ENCODE measurements at places on chromosomes 2 and 18. TPM values are rescaled to one million over a fixed set of nuclear protein-coding genes. Genes with fewer than 3 reads are reported as not detected.

GRCh38 chr18:47174545-47175116, 1.5 kb downstream of the IER3IP1 start:
- H3K4me3 ChIP-seq: no peak overlapping the region
- DNase-seq: no peak
- no peak overlapping the region for H3K27ac ChIP-seq

DNA sequence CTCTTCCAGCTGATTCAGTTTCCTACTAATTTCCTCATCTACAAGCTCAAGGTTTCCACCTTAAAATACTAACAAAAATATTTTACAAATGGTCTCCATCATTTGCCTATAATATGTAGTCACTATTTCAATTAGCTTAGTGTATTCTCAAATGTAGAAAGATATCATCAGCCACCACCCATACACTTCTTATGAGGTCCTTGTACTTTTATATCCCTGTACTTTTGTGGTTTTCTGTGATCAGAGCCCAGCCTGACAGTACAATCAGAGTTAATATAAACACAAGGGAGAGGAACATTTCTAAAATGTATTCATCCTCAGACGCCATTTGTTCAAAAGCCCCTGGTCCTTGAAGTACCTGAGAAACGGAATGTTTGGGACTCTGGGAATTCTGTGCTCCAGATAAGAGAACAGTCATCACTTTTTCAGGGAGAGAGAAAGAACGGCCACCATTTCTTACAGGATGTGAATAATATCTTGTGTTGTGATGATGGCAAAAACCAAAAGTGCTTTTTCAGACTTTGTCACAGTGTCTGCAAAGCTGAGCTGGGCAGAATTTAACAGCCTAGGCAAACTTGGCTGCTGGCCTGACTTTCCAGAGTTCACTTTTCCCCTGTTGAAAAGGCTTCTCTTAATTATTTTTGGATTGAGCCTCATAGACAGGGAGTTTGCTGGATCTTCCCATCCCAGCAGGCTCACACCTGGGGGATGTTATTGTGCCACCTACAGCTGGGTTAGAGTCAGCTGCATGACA, 361.7 kb upstream of the ACVR2A start:
- no peaks in the 10 kb centered on the region for H3K36me3 ChIP-seq
- H3K4me1 ChIP-seq: no peaks in the 10 kb centered on the region
- peaks cover 3% of the 10 kb centered on the region for H3K27me3 ChIP-seq
- no peak overlapping the region for H3K27ac ChIP-seq

DNA sequence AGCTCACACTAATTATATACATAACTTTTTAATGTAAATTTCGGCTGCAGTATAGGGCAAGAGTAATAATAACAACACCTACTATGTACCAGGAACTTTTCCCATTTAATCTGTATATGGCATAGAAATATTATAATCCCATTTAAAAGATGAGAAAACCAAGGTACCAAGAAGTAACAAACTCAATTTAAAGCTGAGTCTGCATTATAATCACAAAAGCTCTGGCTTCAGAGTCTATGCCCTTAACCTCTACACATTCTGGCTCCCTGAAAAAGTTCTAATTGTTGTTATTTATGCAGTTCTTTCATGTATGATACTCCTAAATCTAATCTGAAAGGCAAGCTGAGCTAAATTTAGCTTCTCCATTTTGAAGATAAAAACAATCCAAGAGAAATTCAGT, 1675.1 kb upstream of the NXPH2 start:
- no peak overlapping the region for H3K27ac ChIP-seq
- H3K4me3 ChIP-seq: no peak overlapping the region
- no peak for DNase-seq
- peaks cover 3% of the 10 kb centered on the region for H3K4me1 ChIP-seq
- H3K27me3 ChIP-seq: no peaks in the 10 kb centered on the region

Gene POTEJ
- not detected for total RNA-seq

DNA sequence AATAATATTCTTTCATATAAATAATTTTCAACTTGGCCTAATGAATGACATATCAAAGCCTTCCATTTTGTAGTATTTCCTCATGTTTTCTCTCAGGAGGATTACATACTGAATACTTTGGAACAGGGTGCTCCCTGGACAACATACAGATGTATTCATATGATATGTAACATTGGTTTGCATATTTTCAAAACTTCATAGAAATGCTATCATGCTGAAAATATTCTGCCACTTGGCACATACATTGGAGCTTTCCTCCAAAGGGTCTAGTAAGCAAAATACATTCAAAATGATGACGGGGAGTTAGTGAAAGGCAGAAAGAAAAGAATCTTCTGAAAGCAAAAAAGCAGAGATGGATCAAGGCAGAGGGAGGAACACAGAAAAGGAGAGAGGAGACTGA, 38.1 kb upstream of the RTN4 start:
- no peaks in the 10 kb centered on the region for H3K27me3 ChIP-seq
- H3K36me3 ChIP-seq: no peaks in the 10 kb centered on the region
- H3K27ac ChIP-seq: peak overlapping the region; percentile 23
- H3K4me3 ChIP-seq: no peak overlapping the region

- no peak for DNase-seq
- H3K4me1 ChIP-seq: peaks cover 4% of the 10 kb centered on the region
- H3K36me3 ChIP-seq: no peaks in the 10 kb centered on the region
Observed at GRCh38 chr2:10900216-10901109, 11.3 kb upstream of the KCNF1 start.

GRCh38 chr18:50816419-50817166, 3.2 kb downstream of the MRO start:
- peak overlapping the region; percentile 29 for H3K27ac ChIP-seq
- H3K27me3 ChIP-seq: peaks cover 14% of the 10 kb centered on the region
- no peak overlapping the region for H3K4me3 ChIP-seq
- no peak for DNase-seq
- no peaks in the 10 kb centered on the region for H3K36me3 ChIP-seq
- peaks cover 30% of the 10 kb centered on the region for H3K4me1 ChIP-seq

GRCh38 chr18:77095391-77096371, 36.9 kb downstream of the MBP start:
- no peak for DNase-seq
- no peaks in the 10 kb centered on the region for H3K27me3 ChIP-seq
- no peak overlapping the region for H3K27ac ChIP-seq
- no peak overlapping the region for H3K4me3 ChIP-seq

- H3K4me3 ChIP-seq: no peak overlapping the region
- no peaks in the 10 kb centered on the region for H3K36me3 ChIP-seq
- H3K27me3 ChIP-seq: no peaks in the 10 kb centered on the region
- peaks cover 4% of the 10 kb centered on the region for H3K4me1 ChIP-seq
- no peak for DNase-seq
- H3K27ac ChIP-seq: no peak overlapping the region
Observed at GRCh38 chr2:146489386-146489785, 1355.4 kb upstream of the ACVR2A start.

Gene TUBB8B
- total RNA-seq: not detected

GRCh38 chr18:58256316-58257080, 212.5 kb downstream of the NEDD4L start:
- H3K4me1 ChIP-seq: peaks cover 45% of the 10 kb centered on the region
- DNase-seq: no peak
- no peak overlapping the region for H3K4me3 ChIP-seq

Gene SERPINB3
- total RNA-seq: not detected

DNA sequence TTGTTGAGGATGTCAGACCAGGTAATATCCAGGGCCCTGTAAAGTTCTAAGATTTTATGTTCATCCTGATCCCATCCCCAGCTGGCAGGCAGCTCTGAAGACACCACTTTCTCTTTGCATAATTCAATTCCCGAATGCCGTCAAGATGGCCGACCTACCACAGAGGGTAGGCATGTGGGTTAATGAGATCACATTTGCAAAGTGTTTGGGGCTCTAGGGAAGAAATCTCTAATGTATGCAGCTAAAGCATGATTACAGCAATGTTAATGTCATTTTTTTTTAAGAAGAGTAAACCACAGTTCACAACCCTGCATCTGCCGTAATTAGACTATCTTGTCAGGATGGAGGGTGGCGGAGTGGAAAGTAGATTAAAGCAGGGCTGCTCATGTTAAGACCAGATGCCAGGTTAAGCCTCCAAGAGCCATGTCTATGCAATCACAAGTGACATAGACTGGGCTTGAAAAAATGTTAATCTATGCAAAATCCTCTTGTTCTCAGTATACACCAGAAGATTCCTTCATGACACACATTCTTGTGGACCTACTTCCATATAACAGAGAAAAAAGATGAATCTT, 131.4 kb downstream of the ALK start:
- DNase-seq: no peak
- H3K36me3 ChIP-seq: no peaks in the 10 kb centered on the region
- H3K27ac ChIP-seq: no peak overlapping the region
- H3K4me1 ChIP-seq: no peaks in the 10 kb centered on the region
- H3K27me3 ChIP-seq: peaks cover 4% of the 10 kb centered on the region

Gene EIF4E2
- 90.5 TPM for total RNA-seq

Gene AGXT
- total RNA-seq: not detected

DNA sequence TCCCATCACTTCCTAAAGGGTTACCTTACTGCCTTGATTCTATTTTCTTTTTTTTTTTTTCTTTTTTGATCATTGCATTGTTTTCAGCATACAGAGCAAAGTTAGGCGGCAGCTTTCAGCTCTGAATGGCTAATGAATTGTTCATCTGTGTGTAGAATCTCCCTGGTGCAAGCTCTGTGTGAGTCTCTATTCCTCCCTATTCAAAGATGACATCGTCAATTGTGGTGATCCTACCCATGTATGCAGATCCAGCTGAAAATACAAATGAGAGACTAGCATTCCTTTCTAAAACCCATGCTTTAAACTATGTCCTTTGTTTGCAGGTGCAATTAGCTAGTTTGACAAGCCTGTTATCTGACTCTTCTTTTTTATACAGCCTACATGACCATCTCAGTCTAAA, 539.0 kb downstream of the ARHGAP15 start:
- H3K27me3 ChIP-seq: no peaks in the 10 kb centered on the region
- H3K4me3 ChIP-seq: no peak overlapping the region
- H3K36me3 ChIP-seq: no peaks in the 10 kb centered on the region
- DNase-seq: no peak

- H3K4me1 ChIP-seq: peaks cover 2% of the 10 kb centered on the region
- no peak overlapping the region for H3K4me3 ChIP-seq
- H3K36me3 ChIP-seq: peaks cover 2% of the 10 kb centered on the region
Observed at GRCh38 chr2:39179974-39180960, 59.4 kb upstream of the SOS1 start.

Gene IL1B
- not detected for total RNA-seq

DNA sequence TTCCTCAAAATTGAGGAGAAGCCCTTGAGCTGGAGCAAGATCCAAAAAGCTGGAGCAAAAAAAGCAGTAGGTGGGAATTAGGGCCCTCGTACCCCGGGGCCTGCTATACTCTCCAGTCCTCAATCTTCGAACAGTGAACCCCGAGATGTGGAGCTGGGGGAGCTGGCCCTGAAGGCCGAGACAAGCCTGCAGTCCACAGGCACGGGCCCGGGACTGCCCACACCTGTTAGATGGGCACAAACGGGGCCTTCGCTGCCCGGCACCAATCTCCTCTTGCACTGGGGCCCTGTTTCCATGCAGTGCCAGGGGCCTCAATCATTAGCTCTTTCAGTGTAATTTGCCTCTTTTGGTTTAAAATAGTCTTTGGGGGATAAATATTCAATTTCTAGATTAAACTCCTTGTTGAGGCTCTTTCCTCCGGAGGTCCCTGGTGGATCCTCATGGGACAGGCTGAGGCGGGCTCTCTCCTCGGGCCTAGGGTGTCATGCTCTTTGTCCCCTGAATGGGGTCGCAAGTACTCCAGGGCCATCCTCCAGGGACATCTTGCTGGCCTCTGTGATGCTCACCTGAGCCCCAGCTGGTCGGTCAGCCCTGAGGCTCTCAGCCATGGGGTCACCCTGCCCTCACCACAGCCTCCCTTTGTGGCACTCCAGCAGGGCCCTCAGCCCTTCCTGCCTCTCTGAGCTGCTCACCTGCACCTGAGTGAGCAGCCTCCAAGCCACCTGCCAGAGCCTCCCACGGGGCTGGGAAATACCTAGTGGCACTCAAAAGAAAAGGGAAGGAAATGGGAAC, 223.6 kb downstream of the ALPK2 start:
- no peak overlapping the region for H3K4me3 ChIP-seq
- no peaks in the 10 kb centered on the region for H3K36me3 ChIP-seq
- no peak overlapping the region for H3K27ac ChIP-seq
- peaks cover 23% of the 10 kb centered on the region for H3K4me1 ChIP-seq
- DNase-seq: no peak

DNA sequence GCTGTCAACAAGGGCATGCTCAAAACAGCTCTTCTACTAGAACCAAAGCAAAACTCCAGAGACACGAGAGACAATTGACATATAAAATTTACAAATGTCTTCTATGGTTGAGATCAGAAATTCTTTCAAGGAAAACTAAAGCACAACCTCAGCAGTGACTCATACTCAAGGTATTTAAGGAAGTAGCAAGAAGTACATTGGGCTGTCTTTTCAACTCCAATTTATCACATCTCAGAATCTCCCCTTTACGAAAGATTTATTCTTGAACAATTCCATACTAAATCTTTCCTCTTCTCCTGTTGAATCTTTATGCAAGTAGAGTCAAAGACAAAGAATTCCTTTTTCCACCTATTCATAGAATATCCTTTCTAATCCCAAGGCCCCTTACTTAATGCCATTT, 324.0 kb downstream of the IRS1 start:
- peak overlapping the region; percentile 67 for H3K27ac ChIP-seq
- H3K4me3 ChIP-seq: no peak overlapping the region
- DNase-seq: no peak
- H3K27me3 ChIP-seq: no peaks in the 10 kb centered on the region
- peaks cover 39% of the 10 kb centered on the region for H3K4me1 ChIP-seq

Gene POTEF
- not detected for total RNA-seq

DNA sequence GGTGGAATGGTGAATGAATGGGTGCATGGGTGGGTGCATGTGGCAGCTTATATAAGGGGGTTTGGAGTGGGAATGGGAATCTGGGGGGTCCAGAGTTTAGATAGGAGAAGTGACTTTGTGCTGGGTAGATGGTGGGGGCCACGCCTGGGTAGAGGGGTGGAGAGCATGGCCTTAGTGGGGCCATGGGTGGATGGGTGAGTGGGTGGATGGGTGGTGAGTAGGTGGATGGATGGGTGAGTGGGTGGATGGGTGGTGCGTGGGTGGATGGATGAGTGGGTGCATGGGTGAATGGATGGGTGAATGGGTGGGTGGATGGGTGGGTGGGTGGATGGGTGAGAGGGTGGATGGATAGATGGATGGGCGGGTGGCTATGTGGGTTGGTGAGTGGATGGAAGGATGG, 53.9 kb downstream of the MYO7B start:
- H3K36me3 ChIP-seq: no peaks in the 10 kb centered on the region
- peaks cover 3% of the 10 kb centered on the region for H3K4me1 ChIP-seq
- DNase-seq: peak; percentile 65
- H3K4me3 ChIP-seq: no peak overlapping the region

Gene MERTK
- total RNA-seq: 1.2 TPM

- no peak overlapping the region for H3K27ac ChIP-seq
- no peaks in the 10 kb centered on the region for H3K36me3 ChIP-seq
- no peak overlapping the region for H3K4me3 ChIP-seq
- DNase-seq: no peak
- H3K4me1 ChIP-seq: no peaks in the 10 kb centered on the region
- H3K27me3 ChIP-seq: peaks cover 8% of the 10 kb centered on the region
Observed at GRCh38 chr2:175861958-175862357, 140.1 kb downstream of the LNPK start.

GRCh38 chr2:112140205-112140802, 2.1 kb downstream of the FBLN7 start:
- peaks cover 6% of the 10 kb centered on the region for H3K4me1 ChIP-seq
- no peaks in the 10 kb centered on the region for H3K36me3 ChIP-seq
- H3K27ac ChIP-seq: no peak overlapping the region
- no peaks in the 10 kb centered on the region for H3K27me3 ChIP-seq

GRCh38 chr2:67032076-67032475, 365.1 kb upstream of the ETAA1 start:
- H3K4me1 ChIP-seq: no peaks in the 10 kb centered on the region
- H3K27ac ChIP-seq: no peak overlapping the region
- no peaks in the 10 kb centered on the region for H3K36me3 ChIP-seq
- H3K4me3 ChIP-seq: no peak overlapping the region
- H3K27me3 ChIP-seq: peaks cover 37% of the 10 kb centered on the region

Gene SULT1C4
- 6.0 TPM for total RNA-seq
